Naive thymus-derived CD8-positive, alpha-beta T cell (primary cell): ENCODE measurements at places on chromosomes 5 and 9. TPM values are rescaled to one million over a fixed set of nuclear protein-coding genes. Genes with fewer than 3 reads are reported as not detected.
A peak's percentile ranks its signal among the peaks of the same experiment; 100 is the strongest.

GRCh38 chr9:26260238-26260637, 582.0 kb upstream of the TUSC1 start:
- DNase-seq: no peak

DNA sequence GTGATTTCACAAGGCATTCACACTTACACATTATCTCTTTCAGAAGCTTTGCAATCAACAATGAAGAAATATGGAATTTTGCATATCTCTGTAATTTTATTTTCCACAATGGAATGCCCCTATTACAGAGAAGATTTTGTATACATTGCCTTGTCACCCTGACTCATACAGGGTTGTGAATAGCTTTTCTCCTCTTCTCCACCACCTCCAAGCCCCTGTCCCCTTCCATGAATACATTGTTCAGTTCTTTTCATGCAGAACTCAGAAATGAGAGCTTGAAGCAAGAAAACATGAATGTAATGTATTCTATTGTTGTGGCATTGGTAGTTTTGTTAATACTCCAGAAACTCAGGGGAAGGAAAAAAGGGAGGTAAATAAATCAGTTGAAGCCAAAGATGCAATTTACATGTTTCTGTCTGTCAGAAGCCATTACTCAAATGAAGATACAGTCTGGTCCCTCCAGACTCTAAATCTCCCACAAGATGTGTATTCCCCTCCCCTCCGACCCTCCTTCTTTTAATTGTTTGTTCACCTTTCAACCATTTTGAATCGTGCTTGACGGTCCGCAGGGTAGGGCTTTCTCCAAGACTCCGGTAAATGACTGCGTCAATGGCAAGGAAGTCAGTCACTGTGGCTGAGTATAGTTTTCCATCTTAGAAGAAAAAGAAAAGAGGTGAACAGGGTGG, 86.1 kb downstream of the SEMA6A start:
- no peak for DNase-seq

GRCh38 chr5:134524826-134525682, at the start of gene JADE2:
TSS of gene JADE2 (plus strand) at chr5:134525670. CDS start at chr5:134535858, 10,188 bp downstream.
- peak; percentile 88 for DNase-seq

GRCh38 chr9:110975969-110976368, 62.3 kb downstream of the LPAR1 start:
- DNase-seq: no peak

NME5 gene
- total RNA-seq: not detected

SPINK6 gene
- not detected for total RNA-seq

TMEM174 gene
- total RNA-seq: not detected

CDC20B gene
- total RNA-seq: not detected

SLC6A7 gene
- total RNA-seq: not detected

MAMDC2 gene
- total RNA-seq: not detected
